ENCODE measurements at places on chromosomes 12 and 14.

DNA sequence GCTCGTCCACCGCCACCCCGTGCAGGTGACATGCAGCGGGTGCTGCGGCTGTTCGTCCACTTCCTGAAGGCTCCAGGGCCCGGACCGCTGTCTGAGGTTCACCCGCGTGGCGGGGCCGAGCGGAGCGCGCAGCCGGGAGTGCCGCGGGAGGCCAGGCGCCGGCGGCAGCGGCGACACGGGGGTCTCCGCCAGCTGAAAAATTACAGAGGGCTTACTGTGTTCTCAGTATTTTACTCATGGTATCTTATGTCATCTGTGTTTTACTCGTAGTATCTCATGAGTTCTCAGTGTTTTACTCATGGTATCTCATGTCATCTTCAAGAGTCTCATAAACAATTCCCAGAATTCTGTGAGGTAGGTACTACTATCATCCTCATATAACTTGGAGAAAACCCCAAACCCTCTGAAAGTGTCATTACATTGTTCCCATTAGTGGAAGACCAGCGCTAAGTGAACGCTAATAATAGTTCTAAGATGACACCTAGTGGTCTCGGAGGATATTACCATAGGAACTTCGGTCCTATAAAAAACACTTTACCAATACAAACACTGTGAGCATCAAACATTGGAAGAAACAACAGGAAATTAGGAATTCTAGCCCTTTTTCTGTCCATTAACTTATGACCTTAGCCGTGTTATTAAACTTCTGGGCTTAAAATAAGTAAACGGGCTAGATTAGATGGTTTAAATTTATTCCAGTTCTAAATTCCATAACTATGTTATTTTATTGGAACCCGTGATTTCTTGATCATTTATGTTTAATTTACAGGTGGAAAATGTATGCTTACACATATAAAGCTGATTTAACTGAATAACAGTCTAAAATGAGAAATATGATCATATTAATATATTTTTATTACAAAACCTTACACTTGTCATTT is 32.4 kb downstream of the AK7 start:
- no peak for DNase-seq

GRCh38 chr12:11870041-11870451 is 200.7 kb upstream of the BCL2L14 start:
- DNase-seq: no peak

DNA sequence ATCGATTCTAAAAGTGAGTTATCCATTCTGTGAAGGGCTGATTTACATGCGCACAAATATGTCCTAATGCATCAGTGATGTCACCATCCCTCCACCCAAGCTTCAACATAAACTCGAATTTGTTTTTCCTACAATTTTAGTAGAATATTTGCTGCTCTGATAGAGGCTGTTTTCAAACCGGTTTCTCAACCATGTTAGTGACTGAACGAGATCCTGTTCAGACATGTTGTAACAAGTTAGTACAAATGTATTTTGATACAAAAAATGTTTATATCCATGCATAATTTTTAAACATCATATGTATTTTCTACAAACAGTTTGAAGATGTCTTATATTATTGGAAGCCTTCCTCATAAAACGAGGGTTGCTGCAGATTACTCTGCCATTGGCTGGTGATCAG is 12.7 kb upstream of the PRB2 start:
- DNase-seq: no peak

- no peak for DNase-seq
Observed at GRCh38 chr12:25189656-25190055, 5.3 kb downstream of the DNAI7 start.
